Astrocyte (in vitro differentiated cells and primary cell): ENCODE measurements at places on chromosomes 12 and 14.

- DNase-seq: no peak
These were observed 31.6 kb upstream of the SERPINA6 start for GRCh38 chr14:94354638-94355185.

DNA sequence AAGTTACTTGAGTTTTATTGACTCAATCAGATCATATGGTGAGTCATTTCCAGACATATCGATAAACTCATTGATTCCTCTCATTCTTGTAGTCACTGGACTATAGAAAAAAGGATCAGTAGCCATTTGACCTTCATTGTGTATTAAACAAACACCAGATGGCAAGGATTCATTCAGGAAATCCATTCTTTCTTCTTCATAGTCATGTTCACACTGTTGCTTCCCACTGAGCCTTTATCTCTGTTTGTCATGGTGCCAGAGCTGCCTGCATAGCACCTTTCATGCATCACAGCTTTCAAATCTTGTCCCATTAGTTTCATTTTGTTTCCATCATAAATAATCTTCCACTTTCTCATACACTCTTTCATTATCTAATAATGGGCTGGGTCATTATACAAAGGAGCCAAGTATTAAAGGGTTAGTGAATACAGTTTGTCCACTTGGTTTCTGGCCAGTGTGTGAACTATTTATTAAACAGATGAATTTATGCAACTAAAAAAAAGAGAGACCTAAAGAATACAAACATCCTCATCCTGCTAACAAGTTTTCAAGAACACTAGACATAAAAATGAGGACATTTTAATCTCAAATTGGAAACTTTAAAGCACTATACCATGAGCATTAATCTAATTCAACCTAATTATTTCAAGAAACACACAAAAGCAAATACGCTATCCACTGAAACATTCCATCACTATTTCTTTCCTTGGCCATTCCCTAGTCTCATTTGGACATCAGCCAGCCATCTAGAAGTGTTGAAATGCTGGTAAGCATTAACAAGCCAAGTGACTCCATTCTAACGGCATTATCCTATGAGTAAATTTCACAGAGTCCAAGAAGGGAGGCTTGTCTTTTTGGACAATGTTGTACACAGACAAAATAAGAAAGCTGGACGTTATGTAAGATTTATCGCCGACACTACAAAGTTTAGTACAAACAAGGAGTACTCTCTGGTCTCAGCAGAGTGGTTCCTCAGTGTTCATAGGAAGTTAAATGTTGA, 476.5 kb downstream of the FOXG1 start:
- peak; percentile 79 for DNase-seq

DNA sequence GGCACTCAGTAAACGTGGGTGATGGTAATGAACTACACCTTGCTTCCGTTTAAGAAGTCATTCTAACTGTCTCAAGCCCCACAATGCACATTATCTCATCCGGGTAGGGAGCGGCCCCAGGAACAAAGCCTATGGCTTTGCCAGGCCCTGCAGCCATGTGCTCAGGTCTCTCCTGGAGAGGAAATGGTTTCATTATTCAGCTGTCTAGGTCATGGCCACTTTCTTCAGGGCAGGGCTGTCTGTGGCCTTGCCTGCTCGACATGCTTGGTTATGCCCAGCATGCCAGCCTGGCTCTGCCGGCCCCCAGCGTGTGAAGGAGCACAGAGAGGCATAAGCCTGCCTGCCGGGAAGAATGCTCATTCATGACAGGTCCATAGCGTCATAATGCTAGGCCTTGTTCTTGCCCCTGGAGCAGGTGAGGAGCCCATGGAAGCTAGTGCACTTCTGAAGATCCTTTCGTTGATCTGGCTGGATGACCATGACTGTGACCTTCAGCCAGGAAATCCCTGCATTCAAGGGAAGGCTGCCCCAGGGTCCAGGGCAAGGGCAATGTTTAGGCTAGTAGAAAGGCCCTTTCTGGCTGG, 26.3 kb upstream of the FOS start:
- DNase-seq: no peak

DNA sequence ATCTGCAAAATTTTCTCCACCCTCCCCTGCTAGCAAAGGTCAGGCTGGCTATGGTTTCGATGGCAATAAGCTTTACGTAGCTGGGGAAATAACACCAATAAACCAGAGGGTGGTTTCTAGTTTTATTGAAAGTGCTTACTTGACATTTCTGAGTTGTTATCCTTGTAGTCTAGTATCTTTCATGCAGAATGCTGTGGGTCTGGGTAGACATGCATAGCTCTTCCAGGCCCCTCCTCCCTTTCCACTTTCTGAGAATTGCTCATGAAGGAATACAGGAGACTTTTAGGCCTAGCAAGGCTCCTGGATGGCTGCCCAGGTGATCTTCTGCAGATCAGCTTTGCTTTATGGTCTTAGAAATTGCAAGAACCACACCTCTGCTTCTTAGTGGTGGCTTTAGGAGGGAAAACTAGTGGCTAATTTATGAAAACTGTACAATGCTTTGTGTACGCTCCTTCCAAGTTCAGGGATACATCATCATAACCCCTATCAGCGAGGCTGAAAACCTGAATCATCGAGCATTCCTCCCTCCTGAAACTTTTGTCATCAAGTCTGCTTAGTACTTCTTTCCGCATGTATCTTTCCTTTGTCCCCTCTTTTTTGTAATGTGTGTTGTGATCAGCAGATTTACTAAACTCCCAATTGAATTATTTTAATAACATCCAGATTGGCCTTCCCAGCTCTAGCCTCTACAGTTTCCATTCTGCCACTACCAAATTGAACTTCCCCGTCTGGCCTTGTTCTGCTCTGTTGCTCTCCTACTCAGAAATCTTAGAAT, 473.0 kb downstream of the RAD51B start:
- peak; percentile 40 for DNase-seq

GRCh38 chr14:75226755-75227544, 50.5 kb upstream of the TMED10 start:
- no peak for DNase-seq
